Effector memory CD4-positive, alpha-beta T cell (primary cell): ENCODE measurements at places on chromosomes 4 and X.

DNA sequence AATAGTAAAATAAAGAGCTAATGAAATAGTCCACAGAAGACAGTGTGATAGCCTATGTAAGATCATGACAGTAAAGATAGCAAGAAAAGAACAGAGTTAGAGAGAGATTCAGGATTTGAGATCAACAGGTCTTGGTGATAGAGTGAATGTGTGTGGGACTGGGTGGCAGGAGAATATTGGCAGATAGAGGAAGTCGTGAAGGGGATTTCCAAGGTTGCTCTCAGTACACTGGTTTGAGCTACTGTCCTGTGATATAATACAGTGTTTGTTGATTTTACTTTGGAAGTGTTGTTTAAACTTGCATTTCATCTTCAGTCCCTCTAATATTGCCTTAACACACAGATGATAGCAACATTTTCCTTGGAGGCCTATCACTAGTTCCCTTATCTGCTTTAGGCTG lies 44.1 kb downstream of the DTHD1 start:
- DNase-seq: no peak

DNA sequence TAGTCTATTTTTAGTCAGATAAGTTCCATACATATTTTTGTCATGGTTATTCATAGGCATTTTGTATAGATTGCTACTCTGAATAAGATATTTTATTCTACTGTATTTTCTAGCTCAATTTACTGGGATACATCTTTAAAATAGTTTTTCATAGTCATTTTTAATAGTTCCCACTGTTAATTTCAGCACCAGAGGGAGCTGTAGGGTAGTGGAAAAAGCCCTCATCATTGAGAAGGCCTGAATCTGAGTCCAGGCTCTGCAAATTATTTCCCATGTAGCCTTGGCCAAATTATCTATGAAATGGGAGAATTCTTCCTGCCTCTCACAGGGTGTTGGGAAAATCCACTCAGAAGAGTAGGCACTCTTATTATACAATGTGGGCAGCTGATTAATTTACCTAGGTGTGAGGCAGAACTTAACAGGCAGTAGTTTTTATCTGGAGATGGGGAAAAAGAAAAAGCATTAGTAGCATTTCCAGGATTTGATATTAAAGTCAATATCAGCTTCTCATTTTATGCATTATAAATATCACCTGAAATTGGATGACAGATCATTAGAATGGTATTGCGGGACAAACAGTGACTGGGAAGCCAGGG lies 102.9 kb upstream of the PAQR3 start:
- DNase-seq: no peak

DNA sequence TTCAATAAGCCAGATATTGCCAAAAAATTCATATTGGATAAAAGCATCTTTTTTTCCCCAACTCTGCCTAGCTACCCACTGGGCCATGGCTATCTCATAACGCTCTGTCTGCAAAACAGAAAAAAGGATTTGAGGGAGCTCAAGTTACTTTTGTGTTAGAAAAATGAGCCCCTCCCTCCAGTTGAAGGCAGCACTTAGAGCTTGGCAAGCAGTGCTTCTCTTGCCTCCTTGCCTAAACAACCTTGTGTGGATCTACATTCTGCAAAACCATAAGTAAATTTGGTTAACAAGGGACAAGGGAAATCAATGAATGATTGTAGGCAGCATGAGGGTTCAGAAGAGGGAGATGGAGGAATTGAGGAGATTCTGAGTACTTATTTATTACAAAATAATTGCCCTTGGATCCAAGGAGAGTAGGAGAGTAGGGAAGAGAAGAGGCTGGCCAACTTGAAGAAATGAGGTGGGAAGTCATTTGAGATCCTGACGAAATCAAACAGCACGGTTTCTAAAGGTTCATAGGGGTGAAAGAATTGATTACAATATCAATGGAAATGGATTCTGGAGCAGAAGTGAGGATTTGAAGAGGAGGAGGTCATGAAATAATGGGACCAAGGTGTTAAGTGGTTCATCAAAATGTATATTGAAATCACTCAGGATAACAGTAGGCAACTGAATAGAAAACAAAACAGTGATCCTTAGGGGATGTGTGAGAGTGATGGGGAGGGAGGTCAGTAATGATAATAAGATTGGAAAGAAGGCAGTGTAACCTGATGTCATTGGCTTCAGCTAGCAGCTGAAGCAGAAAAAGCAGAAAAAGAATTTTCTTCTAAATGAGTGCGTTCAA lies 434.8 kb upstream of the IGFBP7 start:
- no peak for DNase-seq

- DNase-seq: no peak
Measured at GRCh38 chr4:67162690-67163089, 382.6 kb downstream of the CENPC start.

GRCh38 chrX:31007321-31007720 lies 64.5 kb downstream of the FTHL17 start:
- no peak for DNase-seq

DNA sequence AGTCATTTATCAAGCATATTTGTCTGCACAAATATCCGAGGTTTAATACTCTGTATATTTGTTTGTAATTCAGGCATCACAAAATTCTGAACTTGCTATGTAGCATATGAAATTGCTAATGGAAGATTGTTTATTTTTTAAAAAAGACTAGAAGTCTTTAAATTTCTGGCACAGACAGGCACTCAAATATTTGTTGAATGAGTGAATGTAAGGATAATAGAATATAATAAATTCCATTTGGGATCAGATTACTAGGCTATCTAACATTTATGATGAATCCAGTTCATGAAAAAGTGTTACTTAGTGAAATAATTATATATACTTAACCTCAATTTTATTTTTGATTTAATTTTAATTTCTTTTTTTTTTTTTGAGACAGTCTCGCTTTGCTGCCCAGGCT lies 30.4 kb upstream of the TEC start:
- no peak for DNase-seq

DNA sequence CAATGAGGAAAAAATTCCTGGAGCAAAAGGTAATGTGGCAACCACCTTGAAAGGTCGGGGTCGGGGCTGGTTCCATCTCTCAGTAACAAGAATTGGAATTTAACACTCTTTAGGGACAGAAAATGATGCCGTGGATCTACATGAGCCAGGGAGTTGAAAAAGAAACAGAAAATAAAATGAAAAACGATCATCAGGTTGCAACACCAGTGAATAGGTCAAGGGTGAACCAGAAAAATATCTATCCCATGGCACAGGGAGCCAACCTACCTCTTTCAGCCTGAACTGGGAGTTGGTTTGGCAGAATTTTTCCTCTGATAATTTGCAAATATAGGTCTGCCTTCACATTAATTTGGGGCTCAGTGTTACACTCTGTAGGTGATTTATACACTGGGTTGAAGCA lies 93.7 kb downstream of the C4orf33 start:
- no peak for DNase-seq

- no peak for DNase-seq
Measured at GRCh38 chrX:115912372-115912897, 258.1 kb upstream of the AGTR2 start.

- no peak for DNase-seq
Measured at GRCh38 chr4:1469607-1470392, 63.6 kb upstream of the NKX1-1 start.

- DNase-seq: no peak
Measured at GRCh38 chr4:89737888-89738287, 99.1 kb downstream of the SNCA start.

- DNase-seq: no peak
Measured at GRCh38 chr4:46586566-46586965, 196.6 kb upstream of the GABRA2 start.

GRCh38 chr4:663438-664428 lies 10.3 kb downstream of the ATP5ME start:
- peak; percentile 48 for DNase-seq

DNA sequence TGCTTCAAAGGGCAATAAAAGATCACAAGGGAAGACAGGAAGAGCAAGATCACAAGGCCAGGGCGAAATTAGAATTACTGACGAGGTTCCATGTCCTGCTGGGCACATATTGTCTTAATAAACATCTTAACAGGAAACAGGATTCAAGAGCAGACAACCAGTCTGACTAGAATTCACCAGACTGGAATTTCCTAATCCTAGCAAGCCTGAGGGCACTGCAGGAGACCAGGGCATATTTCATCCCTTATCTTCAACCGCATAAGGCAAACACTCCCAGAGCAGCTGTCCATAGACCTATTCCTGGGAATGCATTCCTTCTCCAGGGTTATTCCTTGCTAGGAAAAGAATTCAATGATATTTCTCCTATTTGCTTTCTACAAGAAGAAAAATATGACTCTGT lies 12.4 kb upstream of the TDO2 start:
- no peak for DNase-seq

- DNase-seq: no peak
Measured at GRCh38 chr4:175805846-175806245, 6.2 kb downstream of the GPM6A start.

- no peak for DNase-seq
Measured at GRCh38 chrX:84168095-84168494, 19.9 kb downstream of the RPS6KA6 start.

DNA sequence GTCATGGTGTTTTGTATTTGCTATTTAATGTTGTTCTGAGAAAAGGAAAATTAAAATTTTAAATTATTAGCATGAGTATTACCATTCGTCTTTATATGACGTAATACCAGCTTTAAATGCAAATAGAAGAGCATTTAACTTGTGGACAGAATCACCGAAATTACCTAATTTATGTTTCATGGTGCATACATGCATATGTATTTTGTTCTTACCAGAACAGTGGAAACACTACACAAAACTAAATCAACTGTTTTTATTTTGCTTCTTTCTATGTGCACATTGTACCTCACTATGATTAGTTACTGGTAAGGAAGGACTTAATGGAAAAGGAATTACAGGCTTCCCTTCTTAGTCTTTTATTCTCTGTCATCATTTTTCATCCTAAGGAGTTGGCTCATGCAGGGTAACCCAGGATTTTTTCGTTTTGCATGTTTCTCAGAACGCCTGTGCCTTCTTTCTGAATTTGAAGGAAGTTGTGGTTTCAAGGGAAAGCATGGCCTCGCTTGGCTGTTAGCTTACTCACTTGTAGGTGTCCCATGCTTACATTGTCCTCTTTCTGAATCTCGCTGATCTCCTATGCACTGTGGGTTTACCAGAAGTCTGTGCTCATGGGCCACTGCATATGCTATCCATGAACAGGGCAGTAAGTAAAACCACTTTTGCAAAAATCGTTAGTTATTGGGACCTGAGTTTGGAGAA lies 300.0 kb upstream of the PUDP start:
- DNase-seq: no peak

DNA sequence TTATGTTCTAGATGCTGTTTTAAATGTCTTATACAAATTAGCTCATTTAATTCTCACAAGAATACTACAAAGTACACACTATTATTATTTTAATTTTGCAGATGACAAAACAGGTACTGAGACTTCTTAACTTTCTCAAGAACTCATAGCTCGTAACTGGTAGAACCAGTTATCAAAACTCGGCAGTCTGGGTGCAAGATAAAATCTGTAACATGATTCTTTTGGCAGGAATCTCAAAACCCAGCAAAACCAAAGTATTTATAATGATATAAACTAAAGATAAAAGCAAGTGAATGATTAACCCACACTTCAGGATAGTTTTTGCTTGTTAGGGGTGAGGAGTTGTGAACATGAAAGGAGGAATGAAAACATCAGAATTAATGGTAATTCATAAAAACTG lies 27.6 kb downstream of the CLNK start:
- no peak for DNase-seq

DNA sequence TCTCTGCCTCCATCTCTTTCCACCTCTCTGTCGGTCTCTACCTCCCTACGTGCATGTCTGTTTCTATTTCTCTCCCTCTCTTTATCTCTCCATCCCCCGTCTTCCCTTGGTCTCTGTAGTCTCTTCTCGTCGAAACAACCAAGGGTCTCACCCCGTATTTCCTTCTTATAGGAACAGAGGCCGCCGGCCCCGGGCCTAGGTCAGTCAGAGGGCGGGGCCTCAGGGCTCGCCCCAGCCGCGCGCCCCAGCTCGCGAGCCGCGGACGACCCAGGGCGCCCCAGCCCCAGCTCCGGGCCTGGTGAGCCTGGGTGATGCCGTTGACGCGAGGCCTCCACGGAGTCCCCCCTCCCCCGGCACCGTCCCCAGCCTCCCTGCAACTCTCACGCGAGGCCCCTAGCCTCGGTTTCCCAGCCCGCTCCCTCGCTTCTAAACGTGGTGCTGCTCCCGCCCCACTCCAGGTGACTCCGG lies 6.6 kb downstream of the TIMM17B start:
- DNase-seq: no peak

DNA sequence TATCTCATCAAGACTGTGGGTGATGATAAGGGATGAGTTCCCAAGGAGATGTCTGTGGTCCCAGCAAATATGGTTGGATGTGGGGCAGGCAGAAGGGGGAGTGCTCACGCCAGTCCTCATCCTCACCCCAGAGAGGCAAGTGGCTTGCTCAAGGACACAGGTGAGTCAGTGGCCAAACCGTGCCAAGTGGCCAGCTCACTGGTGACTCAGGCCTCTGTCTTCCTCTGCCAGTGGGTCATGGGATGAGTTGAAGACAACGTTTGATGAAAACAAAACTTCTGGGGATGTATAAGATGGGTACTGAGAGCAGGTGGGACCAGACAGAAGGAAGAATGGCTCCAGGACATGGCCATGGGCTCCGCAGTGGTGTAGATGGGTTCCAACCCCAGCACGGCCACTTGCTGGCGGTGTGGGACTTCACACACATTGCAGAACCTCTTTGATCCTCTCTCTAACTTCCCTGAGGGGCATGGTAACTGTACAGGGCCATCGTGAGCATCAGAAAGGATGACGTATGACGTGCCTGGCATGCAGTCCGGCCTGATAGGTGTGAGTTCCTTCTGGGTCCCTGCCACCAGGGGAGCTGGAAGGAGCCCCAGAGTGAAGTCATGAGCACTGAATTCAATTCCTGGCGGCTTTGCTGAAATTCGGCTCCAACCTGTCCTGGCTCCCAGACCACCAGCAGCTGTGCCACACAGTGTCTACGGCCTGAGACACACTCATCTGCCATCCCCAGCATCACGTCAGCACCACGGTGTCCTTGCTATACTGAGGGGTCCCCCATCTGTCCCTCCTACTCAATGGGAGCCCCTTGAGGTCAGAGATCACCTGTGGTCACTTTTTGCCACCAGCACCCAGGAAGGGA lies 41.3 kb upstream of the GPR78 start:
- DNase-seq: no peak

DNA sequence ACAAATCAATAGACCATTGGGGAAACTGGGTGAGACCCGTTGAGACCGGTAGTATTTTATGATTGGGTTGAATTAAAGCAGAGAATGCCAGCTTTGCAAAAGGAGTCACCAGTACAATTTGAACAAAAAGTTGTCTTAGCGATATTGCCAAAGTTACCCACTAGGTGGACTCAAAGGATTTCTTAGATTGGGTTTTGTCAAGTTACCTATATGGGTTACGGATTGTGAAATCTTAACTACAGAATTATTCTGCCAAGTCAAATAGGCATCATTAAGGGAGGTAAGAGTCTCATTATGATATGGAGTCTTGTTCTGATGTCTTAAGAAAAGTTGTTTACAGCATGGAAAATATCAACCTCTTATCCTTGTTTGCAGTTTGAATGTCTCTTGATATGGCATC lies 15.0 kb upstream of the CT47A1 start:
- no peak for DNase-seq
